ENCODE measurements at places on chromosomes 11 and 22.

DNA sequence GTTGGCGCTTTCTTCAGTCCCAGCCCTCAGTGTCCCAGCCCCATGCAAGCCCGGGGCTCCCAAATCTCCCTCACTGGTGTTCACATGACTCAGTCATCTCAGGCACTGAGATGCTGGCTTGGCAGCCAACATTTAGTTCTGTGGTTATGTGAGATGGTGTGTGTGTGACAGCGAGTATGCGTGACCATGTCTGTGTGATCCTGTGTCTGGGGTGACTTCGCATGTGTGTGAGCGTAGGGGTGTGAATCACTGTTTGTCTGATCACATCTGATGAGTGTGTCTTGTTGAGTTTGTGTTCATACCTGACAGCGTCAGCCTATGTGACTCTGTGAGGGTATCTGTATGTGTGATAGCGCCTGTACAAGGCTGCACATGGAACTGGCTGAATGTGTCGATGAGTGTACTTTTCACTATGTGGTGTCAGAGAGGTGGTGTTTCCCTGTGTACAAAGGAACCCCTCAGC lies 16.2 kb downstream of the CREB3L1 start:
- no peak for DNase-seq

DNA sequence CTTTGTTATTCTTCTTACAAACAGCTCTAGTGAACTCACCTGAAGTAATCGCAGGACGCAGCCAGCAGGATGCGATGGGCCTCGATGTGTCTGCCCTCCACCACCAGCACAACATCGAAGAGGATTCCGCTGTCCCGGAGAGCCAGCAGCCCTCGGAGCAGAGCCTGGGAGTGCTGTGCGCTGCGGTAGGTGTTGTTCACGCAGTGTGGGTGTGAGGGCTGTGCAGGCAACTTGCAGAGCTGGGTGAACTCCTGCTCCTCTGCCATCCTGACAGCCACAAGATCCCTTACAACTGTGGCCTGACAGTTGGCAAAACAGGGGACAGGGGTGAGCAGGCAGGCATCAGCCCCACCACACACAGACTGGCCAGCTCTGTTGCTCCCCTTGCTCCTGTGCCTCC lies 6.6 kb downstream of the KLHL22 start:
- no peak for DNase-seq

DNA sequence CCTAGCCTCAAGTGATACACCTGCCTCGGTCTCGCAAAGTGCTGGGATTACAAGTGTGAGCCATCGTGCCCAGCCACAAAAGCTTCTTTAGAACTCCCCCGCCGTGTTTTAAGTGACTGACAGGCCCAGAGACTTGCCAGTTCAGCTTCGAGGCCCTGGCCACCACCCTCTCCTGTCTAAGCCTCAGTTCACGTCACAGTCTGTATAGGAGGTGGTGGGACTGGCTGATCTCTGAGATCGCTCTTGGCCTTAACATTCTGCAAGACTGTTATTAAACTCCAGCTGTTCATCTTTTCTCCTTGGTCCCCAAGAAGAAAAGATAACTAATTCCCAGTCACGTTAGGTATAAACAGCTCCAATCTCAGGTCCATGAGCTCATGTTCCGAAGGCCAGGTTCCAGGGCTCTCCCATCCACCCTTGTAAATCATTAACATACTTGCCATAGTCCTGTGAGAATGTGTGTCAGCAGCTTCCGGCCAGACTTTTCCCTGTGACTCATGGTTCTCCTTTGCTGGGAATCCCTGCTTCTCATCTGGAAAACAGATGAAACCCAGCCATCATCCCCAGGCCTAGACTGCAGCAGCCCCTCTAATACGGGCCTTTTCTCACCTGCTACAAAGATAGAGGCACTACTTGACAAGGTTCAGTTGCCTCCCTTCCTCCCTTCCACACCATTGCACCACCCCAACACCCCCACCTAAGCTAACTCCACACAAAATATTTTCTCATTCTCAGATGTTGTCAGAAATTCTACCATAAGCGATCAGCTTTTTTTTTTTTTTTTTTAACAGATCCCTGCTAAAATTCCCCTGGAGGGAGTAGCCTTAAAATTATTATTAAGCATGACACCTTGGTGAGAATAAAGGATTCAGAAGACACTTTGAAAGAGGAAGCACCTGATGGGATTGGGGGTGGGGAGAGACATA lies 5.6 kb upstream of the KIAA0930 start:
- DNase-seq, result no peak

- no peak for DNase-seq
Measured at GRCh38 chr11:66768088-66768521, 39.1 kb upstream of the SPTBN2 start.

Data from stimulated activated CD4-positive, alpha-beta T cell treated with anti-CD3 and anti-CD28 coated beads, Interleukin-15, amount 100 ng/mL, for 1 hour (primary cell).